ENCODE measurements at places on chromosomes 7 and 10.

- no peak for DNase-seq
Observed at GRCh38 chr10:117697402-117697801, 154.9 kb downstream of the EMX2 start.

DNA sequence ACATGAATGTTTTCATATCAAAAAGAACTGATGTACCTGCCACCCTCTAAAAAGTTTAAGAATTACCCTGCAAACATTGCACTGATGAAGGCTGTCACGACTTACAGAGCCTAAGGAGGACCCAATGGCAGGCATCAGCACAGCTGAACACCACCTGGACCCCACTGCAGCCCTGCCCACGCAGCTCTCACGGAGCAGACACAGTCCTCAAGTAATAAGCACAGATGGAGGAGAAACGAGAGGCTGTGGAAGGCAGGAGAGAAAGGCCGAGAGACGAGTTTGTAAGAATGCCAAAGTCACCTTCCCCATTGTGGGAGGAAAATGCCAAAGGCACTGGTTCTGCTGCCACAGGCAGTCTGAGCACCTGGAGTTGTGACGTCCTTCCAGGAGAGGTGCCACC is 135.0 kb downstream of the DLG5 start:
- no peak for DNase-seq

DNA sequence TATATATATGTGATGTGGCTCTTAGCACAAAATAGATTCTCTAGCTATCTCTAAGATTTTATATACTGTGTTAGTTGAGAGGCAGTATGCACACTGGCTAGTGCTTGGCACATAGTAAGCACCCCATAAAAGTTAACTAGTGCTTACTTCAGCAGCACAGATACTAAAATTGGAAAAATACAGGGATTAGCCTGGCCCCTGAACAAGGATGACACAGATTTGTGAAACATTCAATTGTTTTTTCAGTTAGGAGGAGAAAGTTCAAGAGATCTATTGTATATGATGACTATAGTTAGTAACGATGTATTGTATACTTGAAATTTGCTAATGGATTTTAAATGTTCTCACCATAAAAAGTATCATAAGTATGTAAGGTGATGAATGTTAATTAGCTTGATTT is 78.3 kb upstream of the LRRC17 start:
- no peak for DNase-seq

DNA sequence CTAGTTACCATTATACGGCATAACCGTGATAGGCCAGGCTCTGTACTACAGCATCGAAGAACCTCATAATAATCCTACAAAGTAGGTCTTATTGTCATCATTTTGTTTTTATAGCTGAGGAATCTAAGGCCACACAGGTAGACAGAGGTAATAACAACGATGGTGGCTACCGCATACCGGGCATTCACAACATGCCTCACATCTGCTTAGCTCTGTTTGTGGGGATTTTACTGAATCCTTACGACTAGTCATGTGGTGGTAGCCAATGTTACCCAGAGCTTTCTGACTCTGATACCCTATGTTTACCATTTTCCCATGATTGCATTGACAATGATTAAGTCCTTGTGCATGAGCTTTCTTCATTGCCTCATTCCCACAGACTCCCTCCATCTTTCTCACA is 269.4 kb downstream of the TCF7L2 start:
- no peak for DNase-seq

- DNase-seq, result no peak
Observed at GRCh38 chr10:113379091-113379490, 173.8 kb upstream of the HABP2 start.

- DNase-seq, result no peak
Observed at GRCh38 chr10:69750011-69750373, 51.7 kb upstream of the COL13A1 start.

GRCh38 chr7:55481155-55481554 is 91.1 kb downstream of the VOPP1 start:
- DNase-seq, result no peak

DNA sequence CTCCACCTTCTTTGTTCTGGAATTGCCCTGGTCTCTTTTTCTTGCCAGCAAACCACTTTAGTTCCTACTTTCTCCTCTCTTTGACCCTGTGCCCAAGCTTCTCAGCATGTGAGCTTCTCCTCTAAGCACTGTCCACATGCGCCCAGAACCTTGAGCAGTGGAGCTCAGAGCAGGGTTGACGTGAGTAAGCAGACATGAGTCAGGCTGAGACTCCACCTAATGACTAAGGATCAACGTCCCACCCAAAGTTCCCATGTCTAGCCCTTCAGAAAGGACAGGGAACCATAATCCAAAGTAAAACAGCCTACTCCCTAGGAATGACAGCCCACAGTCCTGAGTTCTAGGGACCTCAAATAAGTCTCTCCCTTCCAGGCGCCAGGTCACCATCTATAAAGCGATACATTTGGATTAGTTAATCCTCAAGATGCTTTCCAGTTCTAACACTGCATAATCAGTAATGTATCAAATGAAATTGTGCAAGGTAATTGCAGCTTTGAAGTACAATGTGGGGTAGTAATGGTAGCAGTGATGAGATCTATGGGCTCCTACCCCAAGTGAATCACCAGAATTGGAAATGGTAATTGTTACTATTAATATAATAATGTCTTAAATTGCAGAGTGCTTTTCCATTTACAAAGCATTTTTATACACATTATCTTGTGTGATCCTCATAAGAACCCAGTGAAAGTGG is 44.5 kb downstream of the KCNMA1 start:
- no peak for DNase-seq

DNA sequence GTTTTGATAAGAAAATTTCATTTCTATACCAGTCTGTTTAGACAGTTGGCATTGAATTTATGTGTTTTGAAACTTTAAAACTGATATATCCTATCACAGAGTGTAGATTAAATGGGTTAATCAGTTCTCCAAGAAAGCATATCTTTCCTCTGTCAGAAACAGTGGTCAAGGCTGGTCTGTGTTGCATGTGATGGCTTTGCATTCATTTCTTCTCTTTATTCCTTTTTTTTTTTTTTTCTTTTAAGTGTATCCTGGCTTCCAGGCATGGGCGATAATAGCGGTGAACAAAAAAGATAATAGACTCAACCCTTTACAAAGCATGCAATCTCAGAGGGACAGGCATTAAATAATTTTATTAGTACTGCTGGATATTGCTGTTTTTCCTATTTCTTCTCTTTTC is 136.6 kb downstream of the LRRC4 start:
- no peak for DNase-seq

DNA sequence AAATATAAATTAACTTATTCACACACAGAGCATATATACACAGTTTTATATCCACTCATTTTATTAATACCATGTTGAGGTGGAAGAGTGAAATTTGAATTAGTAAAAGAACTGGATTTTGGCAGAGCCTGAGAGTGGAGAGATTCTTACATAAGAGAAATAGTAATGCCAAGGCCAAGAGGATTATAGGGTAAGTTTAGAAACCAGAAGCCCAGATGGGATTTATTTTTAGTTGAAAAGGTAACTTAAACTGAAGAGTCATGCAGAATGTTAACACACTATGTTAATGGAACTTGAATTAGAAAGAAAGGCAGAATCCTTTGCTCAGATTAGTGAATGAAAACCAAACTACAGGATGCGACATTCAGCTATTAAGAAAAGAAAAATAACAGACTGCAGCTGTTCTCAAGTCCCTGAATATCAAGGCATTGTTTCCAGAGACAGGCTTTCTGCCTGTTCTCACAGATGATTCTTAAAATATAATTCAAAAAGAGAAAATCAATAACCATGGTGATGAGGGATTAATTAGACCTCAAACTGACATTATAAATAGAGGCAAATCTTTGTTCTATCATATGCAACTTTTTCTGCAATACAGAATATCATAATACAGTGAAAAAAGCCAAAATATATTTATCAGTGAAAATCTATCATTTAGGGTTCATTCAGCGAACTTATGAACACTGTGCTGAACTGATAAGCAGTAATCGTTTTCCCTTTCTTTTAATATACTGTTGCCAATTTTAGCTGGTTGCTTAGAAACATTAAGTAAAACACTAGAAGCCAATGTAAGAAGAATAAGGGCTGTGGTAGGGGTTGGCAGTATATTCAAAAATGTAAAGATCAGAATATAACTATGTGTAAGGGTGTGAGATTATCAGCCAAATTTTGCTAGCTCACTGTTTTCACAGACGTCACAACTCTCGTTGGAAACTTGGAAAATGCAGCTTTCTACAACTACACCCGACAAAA is 34.4 kb downstream of the HECTD2 start:
- no peak for DNase-seq

DNA sequence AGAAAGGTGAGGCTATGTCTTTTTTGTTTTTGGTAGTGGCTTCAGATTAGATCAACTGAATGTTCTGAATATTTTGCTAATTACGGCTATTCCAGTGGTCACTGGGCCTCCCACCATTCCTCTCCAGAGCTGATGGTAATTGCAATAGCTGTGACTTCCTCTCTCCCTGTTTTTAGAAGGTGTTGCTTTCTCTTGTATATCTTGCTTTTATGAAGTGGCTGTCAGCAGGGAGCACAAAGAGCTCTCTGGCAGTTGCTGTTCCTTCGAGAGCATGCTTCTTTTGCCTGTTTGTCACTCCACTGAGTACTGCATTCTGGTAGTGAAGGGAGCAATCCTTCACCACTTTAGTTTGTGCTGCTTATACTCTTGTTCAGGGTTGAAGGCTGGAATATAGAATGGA is 133.3 kb downstream of the EXOC4 start:
- no peak for DNase-seq

DNA sequence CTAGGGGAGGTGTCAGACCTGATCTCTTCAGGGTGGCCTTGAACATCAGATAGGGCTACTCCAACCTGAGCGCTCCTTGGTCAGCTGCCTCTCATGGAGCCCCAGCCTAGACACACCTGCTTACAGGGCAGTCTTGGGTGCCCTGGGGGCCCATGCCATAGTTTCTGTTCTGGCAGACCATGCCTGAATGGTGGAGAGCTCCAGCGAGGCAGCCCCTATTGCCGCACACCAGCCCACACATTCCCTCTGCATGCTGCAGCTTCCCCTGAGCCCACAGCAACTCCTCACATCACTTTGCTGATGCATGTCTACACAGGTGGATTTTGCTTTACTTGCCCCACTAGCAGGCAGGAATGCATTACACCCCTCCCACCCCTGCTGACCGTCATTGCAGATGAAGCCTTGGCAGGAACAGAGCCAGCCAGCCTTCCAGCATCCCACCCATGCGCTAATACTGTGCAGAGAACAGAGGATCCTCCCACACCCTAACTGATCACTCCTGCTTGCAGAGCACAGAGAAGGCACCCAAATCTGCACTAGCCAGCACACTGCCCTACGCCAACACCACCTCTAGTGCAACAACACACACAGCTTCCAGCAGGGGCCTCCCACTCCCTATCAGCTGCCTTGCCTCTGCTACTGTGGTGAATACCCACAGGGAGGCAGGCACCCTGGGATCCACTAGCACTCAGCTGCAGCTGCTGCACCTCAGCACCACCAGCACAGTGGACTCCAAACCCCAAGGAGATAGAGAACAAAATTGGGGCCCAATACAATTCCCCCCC is 43.0 kb upstream of the GRM3 start:
- no peak for DNase-seq

DNA sequence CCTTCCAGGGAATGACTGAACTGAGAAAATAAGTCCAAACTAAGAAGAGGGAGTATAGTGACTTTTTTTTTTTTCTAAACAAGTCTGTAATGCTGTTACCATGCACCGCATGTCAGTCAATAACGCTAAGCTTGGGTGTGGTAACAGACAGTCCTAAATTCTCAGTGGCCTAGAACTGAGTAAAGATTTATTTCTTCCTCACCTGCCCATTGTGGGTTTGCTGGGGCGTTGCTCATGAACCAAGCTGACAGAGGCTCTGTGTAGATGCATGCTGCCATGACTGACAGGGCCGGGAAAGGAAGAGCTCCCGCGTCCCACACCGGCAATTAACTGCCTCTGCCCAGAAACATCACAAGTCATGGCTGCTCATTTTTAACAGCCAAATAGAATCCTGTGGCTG is 25.5 kb upstream of the PRKG1 start:
- no peak for DNase-seq

DNA sequence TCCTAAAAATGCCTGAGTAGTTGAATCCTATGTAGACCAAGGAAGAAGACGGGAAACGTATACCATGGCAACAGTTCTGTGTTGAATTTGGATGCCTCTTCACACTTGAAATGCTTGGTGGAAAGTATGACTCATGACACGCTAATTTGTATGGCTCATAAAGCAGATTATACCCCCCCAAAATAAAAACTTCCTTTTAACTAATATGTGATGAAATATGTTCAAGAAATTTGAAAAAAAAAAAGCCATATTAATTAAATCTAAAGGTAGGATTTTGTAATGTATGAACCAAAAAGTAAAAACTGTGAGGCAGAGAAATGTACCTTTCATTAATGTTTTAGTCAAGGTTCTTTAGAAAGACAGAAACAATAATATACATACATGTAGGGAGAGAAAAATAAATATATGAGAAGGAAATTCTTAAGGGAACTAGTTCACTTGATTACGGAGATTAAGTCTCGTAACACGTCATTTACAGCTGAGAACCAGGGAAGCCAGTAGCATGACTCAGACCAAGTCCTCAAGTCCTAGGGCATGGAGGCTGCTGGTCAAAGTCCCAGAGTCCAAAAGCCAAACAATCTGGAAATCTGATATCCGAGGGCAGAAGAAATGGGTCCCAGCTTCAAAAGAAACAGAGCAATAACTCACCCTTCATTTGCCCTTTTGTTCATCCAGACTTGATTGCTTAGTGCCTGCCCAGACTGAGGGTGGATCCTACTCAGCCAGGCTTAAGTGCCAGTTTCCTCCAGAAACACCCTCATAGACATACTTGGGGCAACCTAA is 485.1 kb downstream of the SEMA3D start:
- DNase-seq, result no peak

GRCh38 chr7:1749864-1750466 is 79.9 kb downstream of the ELFN1 start:
- DNase-seq, result no peak

DNA sequence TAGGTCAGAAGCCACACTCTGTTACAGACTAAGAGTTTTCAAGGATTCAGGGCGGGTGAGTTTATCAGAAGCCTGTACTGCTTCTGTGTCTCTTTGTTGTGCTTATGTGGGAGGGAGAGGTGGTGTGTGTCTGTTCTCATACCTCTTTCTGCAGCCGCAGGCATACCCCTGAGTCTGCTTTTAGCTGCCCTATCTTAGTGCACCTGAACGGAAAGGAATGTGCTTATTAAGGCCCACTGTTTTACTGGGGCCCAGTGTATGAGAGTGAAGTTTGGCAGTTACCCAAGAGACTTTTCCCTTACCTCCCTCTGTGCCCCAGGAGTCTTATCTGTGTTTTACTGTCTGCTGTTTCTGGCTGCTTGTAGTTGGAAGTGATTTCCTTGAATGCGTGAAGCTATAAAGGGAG is 104.3 kb downstream of the TYW1 start:
- no peak for DNase-seq

DNA sequence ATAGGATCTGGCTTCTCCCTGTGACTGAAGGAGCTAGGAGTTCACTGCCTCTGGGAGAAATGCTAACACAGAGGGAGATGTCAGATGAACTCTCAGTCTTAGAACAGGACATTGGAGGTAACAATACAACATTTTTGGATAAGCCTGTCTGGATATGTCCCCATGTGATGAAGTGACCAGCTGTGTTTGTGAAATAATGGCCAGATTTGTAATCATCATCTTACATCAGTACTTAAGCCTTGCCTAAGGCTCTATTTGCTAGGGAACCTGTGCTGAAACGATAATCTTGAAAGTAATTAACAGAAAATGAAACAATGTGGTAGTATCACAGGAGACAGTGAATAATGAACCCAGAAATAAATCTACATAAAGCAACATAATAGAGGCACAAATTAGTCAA is 56.2 kb downstream of the CRPPA start:
- no peak for DNase-seq

GRCh38 chr7:155295511-155295910 is 2.2 kb upstream of the INSIG1 start:
- no peak for DNase-seq

Data from NCI-H1694 (cell line).